ENCODE measurements at places on chromosomes 1 and 21.

GRCh38 chr1:43937179-43937865, 3.7 kb downstream of the ARTN start:
- DNase-seq = no peak

DNA sequence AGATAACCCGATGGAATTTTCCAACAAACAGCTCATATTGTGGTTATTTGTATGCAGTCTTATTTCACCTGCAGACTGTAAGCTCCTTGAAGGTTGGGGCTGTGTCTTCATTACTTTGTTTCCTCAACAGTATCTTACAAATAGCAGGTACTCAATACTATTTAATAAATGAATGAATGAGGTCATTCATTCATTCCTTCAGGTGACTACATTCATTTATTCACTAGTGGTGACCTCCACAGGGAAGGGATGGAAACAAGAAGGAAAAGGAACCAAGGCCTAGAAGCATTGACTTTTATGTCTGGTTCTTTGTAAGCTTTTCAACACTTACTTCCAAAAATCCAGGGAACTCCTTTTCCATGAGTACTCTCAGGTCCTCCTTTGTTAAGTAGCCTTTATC, 7.9 kb downstream of the S100A10 start:
- no peak for DNase-seq

- no peak for DNase-seq
Observed at GRCh38 chr1:95263450-95263849, 29.4 kb downstream of the RWDD3 start.

DNA sequence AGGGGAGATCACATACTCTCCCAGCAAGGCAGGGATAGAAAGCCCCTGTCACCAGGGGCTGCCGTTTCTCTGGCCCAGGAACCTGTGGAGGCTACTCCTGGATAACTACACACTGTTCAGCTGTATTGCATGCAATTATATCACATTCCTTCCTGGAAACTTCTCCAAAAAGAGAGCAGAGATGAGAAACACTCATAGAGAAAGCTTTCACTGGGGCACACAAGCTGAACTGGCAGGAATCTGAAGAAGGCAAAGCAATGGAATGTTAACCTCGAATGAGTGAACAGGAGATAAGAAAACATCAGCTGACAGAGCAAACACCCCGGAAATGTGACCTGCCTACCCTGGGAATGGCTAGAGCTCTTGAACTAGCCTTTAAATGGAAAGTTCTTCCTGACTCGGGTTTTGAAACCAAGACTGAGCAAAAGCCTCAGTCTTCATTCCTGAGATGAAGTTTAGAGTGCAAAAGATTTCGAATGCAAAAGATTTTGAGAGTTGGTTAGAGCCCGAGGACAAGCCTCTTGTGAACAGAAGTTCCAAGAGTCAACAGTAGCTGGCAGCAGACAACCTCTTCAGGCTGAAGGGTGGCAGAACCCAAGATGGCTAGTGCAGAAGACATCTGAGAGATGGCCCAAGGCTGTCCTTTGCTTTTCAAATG, 32.3 kb downstream of the CCN1 start:
- peak; percentile 71 for DNase-seq

- DNase-seq = no peak
Observed at GRCh38 chr21:45200581-45201296, 87.0 kb downstream of the POFUT2 start.

DNA sequence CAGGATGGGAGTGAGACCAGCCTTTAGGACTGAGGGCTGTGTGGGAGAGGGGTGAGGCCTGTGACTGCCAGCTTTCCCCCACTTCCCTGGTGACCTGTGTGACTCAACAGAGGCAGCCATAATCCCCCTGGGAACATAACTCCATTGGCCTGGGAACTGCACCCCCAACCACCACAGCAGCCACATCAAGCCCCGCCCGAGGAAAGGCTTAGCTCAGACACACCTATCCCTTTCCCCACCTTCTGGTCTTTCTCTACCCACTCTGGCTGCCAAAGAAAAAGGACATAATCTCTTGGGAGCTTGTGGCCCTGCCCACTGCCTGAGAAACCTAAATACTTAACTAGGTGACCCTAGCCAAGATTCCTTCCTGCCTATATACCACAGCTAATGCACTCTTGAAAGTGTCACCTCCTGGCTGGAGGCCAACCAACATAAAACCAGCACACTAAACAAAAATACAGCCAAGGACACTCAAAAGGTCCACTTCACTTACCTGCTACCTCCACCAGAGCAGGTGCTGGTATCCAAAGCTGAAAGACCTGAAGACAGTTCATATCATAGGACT, 406.6 kb upstream of the CAMK1G start:
- DNase-seq = no peak

GRCh38 chr1:92563457-92564216, 76.9 kb upstream of the GFI1 start:
- no peak for DNase-seq

DNA sequence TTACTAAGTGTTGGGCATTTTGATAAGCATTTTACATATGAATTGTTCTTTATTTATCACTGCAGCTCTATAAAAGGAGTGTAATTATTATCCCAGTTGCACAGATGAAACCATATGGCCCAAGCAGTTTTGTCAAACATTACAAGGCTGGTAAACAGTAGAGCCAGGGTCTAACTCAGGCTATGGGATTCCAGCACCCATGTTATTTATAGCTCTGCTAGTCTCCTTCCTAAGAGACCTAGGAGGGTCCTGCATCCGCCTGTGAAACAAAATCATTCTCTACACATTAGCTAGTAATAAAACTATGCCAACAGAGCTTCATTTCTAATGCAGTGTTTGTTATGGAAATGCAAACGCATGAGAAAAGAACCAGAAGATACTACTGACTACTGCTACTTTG, 58.6 kb downstream of the IL23R start:
- DNase-seq = no peak

GRCh38 chr1:39525366-39526165, 34.1 kb downstream of the BMP8A start:
- no peak for DNase-seq

GRCh38 chr1:189816558-189816957, 661.1 kb downstream of the BRINP3 start:
- DNase-seq = no peak

Measured in GM04504 (cell line).